ENCODE measurements at places on chromosomes 6 and 20.

DNA sequence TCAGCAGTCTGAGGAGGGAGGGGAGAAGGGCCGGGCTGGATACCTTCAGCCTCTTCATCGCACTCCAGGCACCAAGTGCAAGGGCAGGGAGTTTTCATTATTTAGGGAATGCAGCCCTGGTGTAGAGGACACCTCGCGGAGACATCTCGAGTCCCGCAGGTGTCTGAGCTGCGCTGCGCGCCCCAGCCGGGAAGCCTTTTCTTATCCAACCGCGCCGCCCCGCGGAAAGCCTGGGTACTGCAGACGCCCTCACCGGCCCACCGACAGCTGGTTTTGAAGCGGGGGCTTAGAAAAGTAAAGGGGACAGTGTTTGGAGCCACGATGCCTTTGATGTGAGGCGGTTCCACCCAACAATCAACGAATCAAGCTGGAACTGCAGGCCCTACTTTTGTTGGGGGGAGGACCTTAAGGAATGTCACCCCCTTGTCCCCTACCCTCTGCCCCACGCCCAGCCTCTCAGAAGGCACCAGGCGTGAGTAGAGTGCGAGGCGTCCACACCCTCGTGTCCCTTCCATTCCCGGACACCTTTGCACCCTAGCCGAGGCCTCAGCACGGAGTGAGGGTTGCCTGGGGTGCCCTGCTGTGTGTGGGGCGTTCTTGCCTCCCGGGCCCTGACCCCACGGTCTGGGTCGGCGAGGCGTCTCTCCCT is 8.6 kb downstream of the NKX2-2 start:
- peak; percentile 67 for ATAC-seq

GRCh38 chr6:90849686-90850085 is 262.8 kb upstream of the MAP3K7 start:
- no peak for ATAC-seq

DNA sequence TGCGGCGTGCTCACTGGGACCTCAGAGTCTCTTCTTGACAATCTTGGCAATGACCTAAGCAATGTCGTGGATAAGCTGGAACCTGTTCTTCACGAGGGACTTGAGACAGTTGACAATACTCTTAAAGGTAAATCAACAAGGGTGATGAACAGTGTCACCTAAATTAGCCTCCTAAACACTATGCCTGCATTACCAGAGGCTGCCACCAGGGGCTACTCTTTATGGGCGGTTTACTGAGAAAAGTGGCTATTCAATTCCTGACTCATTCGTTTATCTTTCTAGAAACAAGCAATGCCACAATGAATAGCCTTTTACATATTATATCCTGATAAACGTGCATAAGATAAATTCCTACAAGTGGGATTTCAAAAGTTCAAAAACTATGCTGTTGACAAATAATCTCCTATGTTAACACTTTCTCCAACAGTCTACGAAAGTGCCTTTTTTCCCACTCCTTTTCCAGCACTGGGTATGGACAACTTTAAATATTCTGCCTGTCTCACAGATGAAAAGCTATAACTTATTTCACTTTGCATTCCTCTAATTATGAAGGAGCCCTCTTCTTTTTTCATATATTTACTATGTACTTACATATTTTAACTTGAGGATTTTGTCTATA is 1.3 kb downstream of the BPIFA2 start:
- ATAC-seq, result no peak

DNA sequence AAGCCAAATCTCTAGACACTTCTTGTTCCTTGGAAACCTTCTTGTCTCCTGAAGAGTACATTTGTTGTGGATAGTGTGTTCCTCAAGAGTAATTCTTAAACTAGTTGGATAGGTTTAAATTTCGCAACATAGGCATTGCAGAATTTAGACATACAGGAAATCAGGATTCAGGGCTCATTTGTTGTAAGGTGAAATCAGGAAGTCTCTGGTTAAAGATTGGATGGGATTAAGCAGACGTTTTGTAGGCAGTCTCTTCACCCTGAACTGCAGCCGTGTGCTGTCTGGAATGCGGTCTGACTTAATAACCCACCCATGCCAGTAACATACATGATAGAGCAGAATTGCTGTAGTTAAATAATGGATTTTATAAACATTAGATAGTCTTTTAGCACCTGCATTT is 21.7 kb downstream of the HIVEP1 start:
- no peak for ATAC-seq

- ATAC-seq, result no peak
Observed at GRCh38 chr6:110622912-110623578, 146.6 kb upstream of the SLC22A16 start.

DNA sequence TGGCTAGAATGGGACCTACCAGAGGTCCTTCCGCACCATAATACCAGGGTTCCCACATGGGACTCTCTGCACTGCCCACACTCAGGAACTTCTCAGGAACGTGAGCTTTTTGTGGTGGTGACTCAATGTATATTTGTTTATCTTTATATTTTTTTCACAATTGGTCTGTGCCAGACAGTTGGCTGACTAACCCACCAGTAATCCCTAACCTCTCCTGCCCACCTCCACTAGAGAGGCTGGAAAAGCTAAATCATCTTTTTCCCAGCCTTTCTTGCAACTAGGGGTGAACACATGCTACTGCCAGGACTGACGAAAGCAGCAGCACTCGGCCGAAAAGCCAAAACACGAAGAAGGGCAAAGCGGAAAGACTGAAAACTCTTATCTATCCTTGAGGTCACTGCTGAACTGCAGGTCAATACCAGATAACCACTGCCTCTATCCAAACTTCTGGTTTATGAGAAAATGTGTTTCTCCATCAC is 112.9 kb downstream of the TRERF1 start:
- peak; percentile 92 for ATAC-seq

DNA sequence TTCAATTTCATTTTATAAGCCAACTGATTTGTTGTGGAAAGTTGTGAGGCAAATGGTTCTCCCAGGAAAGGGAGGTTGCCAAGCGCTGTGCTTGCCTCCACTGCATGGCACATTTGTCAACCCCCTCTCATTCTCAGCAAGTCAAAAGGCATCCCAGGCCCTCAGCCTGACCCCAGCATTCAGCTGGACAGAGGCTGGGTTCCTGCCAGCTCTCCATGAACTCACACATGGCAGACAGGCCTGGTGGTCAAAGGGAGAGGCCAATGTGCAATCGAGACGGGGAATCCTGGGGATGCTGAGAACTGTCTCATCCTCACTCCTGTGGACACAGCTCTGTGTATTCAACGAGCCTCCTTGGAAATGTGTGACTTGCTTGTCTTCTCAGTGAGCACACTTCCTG is 106.0 kb upstream of the CDH4 start:
- ATAC-seq, result no peak

Data from SK-N-SH treated with all-trans-retinoic acid at 6 μM for 48 hours (cell line).